ENCODE measurements at places on chromosomes 16 and 17. TPM values are rescaled to one million over a fixed set of nuclear protein-coding genes. Genes with fewer than 3 reads are reported as not detected.

MTSS2 gene
- total RNA-seq, result 22.1 TPM

NPTX1 gene
- total RNA-seq, result 4.6 TPM

CNGB1 gene
- not detected for total RNA-seq

WFIKKN2 gene
- not detected for total RNA-seq

VMO1 gene
- 1.3 TPM for total RNA-seq

UNC13D gene
- total RNA-seq, result not detected

ABCC3 gene
- 28.4 TPM for total RNA-seq

GLTPD2 gene
- not detected for total RNA-seq

SLFN13 gene
- 0.84 TPM for total RNA-seq

C16orf96 gene
- not detected for total RNA-seq

HLF gene
- total RNA-seq, result 0.24 TPM

MVP gene
- total RNA-seq, result 141 TPM

CTDNEP1 gene
- 37.4 TPM for total RNA-seq

KRTAP1-1 gene
- not detected for total RNA-seq

FOXL1 gene
- 5.7 TPM for total RNA-seq

TUFM gene
- 99.1 TPM for total RNA-seq

KRTAP4-4 gene
- not detected for total RNA-seq

CCL1 gene
- not detected for total RNA-seq

STRADA gene
- total RNA-seq, result 10.1 TPM

GAST gene
- total RNA-seq, result not detected
